ENCODE measurements at places on chromosomes 4 and X.

DNA sequence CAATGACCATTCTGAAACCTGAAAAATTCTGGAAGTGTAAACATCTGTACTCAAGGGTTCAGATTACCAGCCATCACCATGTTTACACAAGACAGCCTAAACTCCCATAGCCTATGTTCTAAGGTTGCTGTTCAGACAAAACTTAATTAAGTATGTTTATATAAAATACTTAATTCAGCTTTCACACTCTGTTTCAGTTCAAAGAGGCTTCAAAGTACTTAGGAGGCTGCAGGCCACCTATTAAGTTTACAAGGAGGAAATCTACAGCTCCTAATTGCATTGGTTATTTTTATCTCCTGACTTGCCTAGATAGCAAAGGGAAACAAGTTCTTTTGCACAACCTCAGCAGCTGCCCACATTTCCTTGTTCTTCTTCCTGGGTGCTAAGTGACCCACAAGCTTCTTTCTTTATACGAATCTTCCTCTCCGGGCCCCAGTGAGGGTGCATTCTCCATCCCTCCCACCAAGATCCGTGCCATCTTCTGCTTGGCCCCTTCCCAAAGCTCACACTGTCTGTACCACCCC, 2.0 kb downstream of the GAK start:
- DNase-seq = no peak

DNA sequence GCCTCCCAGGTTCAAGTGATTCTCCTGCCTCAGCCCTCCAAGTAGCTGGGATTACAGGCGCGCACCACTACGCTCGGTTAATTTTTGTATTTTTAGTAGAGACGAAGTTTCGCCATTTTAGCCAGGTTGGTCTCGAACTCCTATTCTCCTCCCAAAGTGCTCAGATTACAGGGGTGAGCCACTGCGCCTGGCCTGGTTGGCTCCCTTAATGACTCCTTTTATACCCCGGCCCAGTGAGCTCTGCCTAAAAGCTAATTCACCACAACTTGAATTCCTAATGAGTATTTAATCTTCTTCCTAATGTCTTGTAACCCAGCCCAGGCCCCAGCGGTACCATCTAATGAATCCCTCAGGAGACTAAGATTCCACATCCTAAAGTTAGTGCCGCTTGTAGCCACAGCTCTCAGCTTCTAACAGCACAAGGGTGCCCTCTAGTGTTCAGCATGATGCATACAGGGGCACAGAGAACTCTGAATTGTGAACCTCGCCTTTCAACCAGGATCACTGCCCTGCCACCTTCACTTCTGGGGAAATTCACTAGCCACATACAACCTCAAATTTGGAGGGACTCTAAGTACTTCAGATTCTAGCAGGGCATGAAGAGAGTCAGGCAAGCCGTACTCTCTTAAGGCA, 89.5 kb downstream of the OR13H1 start:
- no peak for DNase-seq

DNA sequence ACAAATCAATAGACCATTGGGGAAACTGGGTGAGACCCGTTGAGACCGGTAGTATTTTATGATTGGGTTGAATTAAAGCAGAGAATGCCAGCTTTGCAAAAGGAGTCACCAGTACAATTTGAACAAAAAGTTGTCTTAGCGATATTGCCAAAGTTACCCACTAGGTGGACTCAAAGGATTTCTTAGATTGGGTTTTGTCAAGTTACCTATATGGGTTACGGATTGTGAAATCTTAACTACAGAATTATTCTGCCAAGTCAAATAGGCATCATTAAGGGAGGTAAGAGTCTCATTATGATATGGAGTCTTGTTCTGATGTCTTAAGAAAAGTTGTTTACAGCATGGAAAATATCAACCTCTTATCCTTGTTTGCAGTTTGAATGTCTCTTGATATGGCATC, 15.0 kb upstream of the CT47A1 start:
- no peak for DNase-seq

DNA sequence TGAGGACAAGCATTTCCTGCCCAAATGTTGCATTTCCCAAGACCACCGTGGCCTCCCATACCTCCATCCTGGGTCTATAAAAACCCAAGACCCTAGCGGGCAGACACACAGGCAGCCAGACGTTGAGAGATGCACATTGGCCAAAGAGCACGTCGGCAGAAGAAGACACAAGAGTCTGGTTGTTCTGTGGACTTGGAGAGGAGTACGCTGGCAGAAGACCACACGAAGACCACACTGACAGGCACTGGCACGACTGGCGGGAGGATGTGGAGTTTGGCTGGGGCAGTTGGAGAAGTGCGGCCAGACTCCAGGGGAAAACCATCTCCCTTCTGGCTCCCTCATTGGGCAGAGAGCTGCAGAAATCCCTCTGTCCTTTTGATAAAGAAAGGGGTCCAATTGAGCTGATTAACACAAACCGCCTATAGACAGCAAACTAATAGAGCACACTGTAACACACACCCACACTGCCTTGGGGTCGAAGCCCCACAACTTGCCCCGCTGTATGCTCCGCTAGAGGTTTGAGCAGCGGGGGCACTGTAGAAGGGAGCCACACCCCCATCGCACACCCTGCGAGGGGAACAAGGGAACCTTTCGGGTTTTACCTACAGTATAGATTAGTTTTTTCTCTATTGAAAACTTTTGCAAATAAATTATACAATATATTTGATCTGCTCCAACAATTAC, 376.7 kb upstream of the KLHL4 start:
- DNase-seq = no peak

DNA sequence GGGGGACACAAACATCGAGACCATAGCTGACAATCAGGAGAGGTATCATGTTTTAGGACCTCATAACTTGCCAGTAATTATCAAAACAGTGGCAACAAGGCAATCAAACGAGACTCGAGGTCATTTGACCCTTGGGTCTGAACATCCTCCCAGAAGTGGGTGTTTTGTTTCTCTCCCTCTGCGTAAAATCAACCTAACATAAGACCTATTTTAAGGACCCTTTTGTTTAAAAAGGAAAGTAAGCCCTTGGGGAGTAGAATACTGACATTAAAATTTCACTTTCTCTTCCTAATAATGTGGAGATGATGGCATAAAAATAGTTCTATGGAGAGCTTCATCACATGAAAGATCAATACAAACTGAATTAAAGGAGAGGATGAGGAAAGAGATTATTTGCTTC, 106.2 kb upstream of the PUDP start:
- no peak for DNase-seq

- DNase-seq = no peak
These were observed 211.8 kb downstream of the SLC7A11 start for GRCh38 chr4:138030375-138030774.

DNA sequence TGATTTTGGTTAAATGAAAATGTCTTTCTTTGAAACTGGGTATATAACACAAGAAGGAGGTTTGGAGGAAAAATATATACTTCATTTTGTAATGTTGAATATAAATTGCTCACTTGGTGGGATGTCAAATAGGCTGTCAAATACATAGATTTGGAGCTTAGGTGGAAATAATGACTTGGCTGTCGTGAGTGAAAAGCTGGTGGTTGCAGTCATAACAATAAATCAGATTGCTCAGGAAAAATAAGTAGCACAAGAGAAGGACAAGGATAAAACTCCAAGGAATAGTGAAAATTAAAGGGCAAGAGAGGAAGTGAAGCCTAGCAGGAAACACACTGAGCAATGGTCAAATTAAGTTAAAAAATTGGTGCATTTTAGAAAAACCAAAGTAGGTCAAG, 253.0 kb upstream of the ANKRD50 start:
- DNase-seq = no peak

- no peak for DNase-seq
These were observed 70.6 kb downstream of the GPAT3 start for GRCh38 chr4:83606460-83606859.

DNA sequence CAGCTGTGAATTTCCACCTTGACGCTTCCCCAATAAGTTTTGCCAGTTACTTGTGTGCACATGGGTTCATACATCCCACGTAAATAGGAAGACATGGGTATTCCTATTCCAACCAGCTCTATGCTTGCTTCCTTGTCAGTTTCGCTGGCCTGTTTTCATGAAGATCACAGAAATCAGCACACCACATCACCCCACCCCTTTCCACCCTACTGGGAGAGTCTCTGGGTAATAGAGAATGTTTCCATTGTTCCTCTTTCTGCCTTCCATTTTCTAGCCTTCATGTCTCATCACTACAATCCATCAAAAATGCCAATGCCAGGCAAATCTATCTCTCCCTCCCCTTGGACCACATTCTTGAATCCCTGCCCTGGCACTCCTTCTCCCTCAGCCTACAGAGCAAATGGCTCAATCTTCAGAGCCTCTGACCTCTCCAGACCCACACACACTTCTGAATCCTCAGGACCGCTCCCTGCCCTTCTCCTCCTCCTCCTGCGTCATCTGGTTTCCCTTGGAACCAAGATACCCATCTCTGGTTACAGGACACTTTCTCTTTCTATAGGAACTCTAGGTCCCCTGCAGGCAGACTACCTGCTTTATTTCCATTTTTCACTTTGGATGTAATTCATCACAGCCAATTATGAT, 323.3 kb downstream of the DHX15 start:
- no peak for DNase-seq

- no peak for DNase-seq
These were observed 167.8 kb upstream of the GK2 start for GRCh38 chr4:79575709-79576428.

- no peak for DNase-seq
These were observed 26.4 kb downstream of the CASP6 start for GRCh38 chr4:109676886-109677285.

DNA sequence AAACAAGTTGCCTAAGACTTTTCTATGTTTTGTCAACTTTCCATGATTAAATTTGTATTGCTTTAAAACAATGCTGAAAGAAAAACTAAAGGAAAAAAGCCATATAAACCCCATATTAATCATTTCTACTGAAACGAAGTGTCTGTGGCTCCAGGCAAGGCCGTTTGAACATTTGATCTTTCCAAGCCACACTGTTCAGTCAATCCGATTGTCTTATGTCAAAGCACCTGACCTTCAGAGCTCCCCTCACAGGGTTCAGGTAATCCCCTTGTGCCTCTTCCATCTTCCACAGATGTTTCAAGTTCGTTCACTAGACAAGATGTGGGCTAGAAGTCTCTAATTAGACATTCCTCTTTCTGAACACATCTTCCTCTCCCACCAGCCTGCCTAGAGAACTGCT, 177.1 kb upstream of the NUDT10 start:
- no peak for DNase-seq

DNA sequence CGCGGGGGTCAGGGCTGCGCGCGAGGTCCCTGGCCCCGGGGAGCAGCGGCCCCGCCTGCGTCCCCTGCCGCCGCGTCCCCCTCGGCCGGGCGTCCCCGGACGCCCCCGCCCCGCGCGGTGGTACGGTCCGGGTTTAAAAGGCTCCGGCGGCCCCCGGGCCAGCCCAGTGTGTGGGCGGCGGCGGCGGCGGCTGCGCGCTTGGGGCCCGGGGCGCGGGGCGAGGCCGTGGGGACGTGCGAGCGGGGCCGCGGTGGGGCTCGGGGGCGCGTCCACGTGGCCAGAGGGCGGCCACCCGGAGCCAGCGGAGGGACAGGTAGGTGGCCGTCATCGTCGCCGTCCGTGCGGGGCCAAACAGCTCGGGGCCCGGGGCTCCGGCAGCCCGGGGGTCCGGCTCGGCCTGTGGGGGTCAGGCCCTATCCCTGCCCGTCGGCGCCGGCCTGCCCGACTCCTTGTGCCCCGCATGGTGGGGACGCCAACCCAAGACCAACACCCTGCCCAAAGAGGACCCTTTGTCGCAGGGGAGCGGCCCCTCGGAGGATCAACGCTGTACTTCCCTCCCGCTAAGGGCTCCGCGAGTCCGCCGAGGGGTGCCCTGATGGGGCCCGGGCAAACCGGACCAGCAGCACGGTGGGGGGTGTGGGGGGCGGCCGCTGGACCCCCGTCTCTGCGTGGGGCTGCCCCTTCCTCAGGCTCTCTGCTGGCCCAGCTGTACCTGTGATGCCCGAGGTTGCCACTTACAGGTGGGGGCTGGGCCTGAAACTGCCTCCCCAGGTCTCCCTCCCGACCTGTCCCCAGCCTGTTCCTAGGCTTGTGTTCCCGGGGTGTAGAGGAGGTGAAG, at the start of gene PLXNA3:
PLXNA3 (plus strand) TSS at position 166 of the 838 bp plus-strand sequence. CDS start 1,903 bp downstream, outside the sequence.
- DNase-seq = peak; percentile 49

DNA sequence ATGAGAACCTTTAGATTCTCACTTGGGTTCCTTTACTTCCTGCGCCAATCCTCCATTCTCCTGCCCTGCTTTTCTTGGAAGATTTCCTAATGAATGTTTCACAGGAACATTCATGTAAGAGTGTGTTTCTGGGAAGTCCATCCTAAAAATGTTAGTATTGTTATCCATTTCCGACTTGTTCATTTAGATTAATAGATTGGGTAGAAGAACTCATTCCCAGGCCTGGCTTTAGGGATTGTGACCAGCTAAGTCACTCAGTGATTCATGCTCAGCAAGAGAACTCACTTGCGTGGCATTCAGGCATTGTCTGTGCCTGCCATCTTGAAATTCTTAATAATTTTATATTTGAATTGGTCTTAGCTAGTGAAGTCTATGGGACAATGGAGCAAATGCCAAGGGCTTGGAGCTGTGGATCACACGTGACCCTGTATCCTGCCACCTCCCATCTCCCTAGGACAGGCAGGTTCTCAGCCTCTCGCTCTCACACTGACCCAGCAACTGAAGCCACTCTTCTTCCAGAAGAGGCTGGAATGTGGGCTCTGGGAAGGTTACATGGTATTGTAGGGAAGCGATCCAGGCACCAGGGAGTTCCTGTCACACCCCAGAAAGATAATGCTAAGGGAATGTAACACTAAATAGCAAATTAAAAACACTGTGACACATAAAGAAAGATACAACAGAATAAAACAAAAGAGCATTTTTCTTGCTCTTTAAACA, 562.1 kb downstream of the TMA16 start:
- DNase-seq = no peak

GRCh38 chr4:8039290-8039689, 99.6 kb upstream of the AFAP1 start:
- DNase-seq = no peak

DNA sequence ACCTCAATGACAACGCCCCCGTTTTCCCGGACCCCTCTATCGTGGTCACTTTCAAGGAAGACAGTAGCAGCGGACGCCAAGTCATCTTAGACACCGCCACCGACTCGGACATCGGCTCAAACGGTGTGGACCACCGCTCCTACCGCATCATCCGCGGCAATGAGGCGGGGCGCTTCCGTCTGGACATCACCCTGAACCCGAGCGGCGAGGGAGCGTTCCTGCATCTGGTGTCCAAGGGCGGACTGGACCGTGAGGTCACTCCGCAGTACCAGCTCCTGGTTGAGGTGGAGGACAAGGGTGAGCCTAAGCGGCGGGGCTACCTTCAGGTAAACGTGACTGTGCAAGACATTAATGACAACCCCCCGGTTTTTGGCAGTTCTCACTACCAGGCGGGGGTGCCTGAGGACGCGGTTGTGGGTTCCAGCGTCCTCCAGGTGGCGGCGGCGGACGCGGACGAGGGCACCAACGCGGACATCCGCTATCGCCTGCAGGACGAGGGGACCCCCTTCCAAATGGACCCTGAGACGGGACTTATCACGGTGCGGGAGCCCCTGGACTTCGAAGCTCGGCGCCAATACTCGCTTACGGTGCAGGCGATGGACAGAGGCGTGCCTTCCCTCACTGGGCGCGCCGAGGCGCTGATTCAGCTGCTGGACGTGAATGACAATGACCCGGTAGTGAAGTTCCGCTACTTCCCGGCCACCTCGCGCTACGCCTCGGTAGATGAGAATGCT, 2.2 kb downstream of the FAT4 start:
- DNase-seq = no peak

GRCh38 chr4:163582703-163583102, 88.2 kb downstream of the TMA16 start:
- DNase-seq = no peak

GRCh38 chrX:14409341-14409740, 120.0 kb upstream of the GLRA2 start:
- DNase-seq = no peak

GRCh38 chrX:41087201-41087600, 2.0 kb downstream of the USP9X start:
- DNase-seq = no peak

- DNase-seq = no peak
These were observed 15.7 kb upstream of the BANK1 start for GRCh38 chr4:101774807-101775206.

All from activated T-helper 9 cell treated with anti-CD3 and anti-CD28 coated beads, Interleukin-2, amount 50 U/mL, for 16 hours (primary cell).